Kidney (tissue), 22 donors: ENCODE measurements at places on chromosomes 7 and 10. TPM values are rescaled to one million over a fixed set of nuclear protein-coding genes. Genes with fewer than 3 reads are reported as not detected.
A peak's percentile ranks its signal among the peaks of the same experiment; 100 is the strongest.

TUBB8 gene
- polyA plus RNA-seq, result not detected

MEIG1 gene
- 1.4 TPM for polyA plus RNA-seq

KCNIP2 gene
- 0.67 TPM for polyA plus RNA-seq

GPER1 gene
- polyA plus RNA-seq, result 4.8 TPM

ACTR3C gene
- polyA plus RNA-seq, result 15.8 TPM

CALML5 gene
- not detected for polyA plus RNA-seq

CAMK1D gene
- 1.1 TPM for polyA plus RNA-seq

RBP4 gene
- 24.3 TPM for polyA plus RNA-seq

PRKG1 gene
- 3.6 TPM for polyA plus RNA-seq

GRCh38 chr10:28807760-28808613, 130.7 kb downstream of the BAMBI start:
- H3K4me3 ChIP-seq, result peak overlapping the region; percentile 46
- peak overlapping the region; percentile 26 for H3K27ac ChIP-seq
- H3K27me3 ChIP-seq, result no peaks in the 10 kb centered on the region
- no peaks in the 10 kb centered on the region for H3K36me3 ChIP-seq
- no peak for DNase-seq

DNA sequence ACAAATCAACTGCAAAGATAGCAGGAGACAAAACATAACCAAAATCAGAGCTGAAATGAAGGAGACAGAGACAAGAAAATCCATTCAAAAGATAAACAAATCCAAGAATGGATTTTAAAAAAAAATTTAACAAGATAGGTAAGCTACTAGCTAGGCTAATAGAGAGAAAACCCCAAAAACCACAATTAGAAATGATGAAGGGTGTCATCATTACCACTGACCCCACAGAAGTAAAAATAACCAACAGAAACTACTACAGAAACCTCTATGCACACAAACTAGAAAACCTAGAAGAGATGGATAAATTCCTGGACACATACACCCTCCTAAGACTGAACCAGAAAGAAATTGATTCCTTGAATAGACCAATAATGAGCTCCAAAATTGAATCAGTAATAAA, 117.6 kb downstream of the DNAJC1 start:
- H3K27me3 ChIP-seq, result no peaks in the 10 kb centered on the region
- no peak for DNase-seq
- H3K4me3 ChIP-seq, result no peak overlapping the region
- no peaks in the 10 kb centered on the region for H3K36me3 ChIP-seq
- no peak overlapping the region for H3K27ac ChIP-seq

GRCh38 chr7:16502303-16502702, 24.3 kb upstream of the LRRC72 start:
- no peaks in the 10 kb centered on the region for H3K27me3 ChIP-seq
- no peaks in the 10 kb centered on the region for H3K36me3 ChIP-seq
- H3K4me3 ChIP-seq, result no peak overlapping the region
- no peak overlapping the region for H3K27ac ChIP-seq
- no peak for DNase-seq

DNA sequence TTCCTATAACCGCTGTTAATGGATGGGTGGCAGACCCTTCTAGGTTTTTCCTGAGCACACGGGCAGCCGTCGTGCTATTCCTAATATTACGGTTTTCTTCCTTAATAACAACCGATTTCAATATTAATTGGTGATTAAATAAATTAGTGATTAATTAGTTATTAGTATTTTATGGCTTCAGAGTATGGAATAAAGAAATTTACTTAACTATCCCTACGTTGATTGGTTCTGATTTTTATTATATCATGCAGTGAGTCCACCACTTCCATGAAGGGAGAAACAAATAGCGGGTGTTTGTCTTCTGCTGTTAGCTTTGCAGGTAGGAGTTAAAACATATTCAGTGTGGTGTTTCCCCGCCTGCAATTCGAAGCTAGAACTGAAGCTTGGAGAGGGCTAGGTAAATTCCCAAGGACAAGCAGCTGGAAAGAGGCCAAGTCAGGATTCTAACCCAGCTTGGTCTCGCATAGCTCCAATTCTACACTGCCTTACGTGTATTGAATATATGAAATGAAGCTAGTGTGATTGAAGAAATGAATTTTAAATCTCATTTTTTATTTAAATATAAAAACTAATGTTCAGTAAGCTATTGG, 928 bp upstream of the CSTF2T start:
- H3K36me3 ChIP-seq, result no peaks in the 10 kb centered on the region
- DNase-seq, result peak; percentile 86
- peaks cover 7% of the 10 kb centered on the region for H3K4me1 ChIP-seq
- no peaks in the 10 kb centered on the region for H3K27me3 ChIP-seq
- H3K27ac ChIP-seq, result peak overlapping the region; percentile 100

GRCh38 chr7:32115831-32116230, 45.6 kb upstream of the PDE1C start:
- no peak overlapping the region for H3K27ac ChIP-seq
- no peaks in the 10 kb centered on the region for H3K4me1 ChIP-seq
- H3K36me3 ChIP-seq, result no peaks in the 10 kb centered on the region
- H3K4me3 ChIP-seq, result no peak overlapping the region
- no peaks in the 10 kb centered on the region for H3K27me3 ChIP-seq

- H3K27me3 ChIP-seq, result no peaks in the 10 kb centered on the region
- peak overlapping the region; percentile 92 for H3K4me3 ChIP-seq
- no peaks in the 10 kb centered on the region for H3K36me3 ChIP-seq
- peak; percentile 65 for DNase-seq
- no peaks in the 10 kb centered on the region for H3K4me1 ChIP-seq
These were observed 628 bp downstream of the MRPS33 start for GRCh38 chr7:141014125-141014523.

GRCh38 chr7:30815388-30815854, 44.2 kb downstream of the MINDY4 start:
- peaks cover 11% of the 10 kb centered on the region for H3K4me1 ChIP-seq
- H3K4me3 ChIP-seq, result no peak overlapping the region
- no peak for DNase-seq
- peak overlapping the region; percentile 2 for H3K27ac ChIP-seq
- H3K27me3 ChIP-seq, result no peaks in the 10 kb centered on the region

GRCh38 chr10:46068905-46069304, 22.8 kb upstream of the MSMB start:
- H3K27me3 ChIP-seq, result no peaks in the 10 kb centered on the region
- DNase-seq, result no peak
- no peaks in the 10 kb centered on the region for H3K36me3 ChIP-seq
- H3K4me3 ChIP-seq, result no peak overlapping the region
- H3K4me1 ChIP-seq, result no peaks in the 10 kb centered on the region

GRCh38 chr10:31623466-31623865, 304.4 kb downstream of the ZEB1 start:
- DNase-seq, result no peak
- no peak overlapping the region for H3K27ac ChIP-seq
- no peaks in the 10 kb centered on the region for H3K36me3 ChIP-seq
- no peaks in the 10 kb centered on the region for H3K27me3 ChIP-seq
- H3K4me1 ChIP-seq, result no peaks in the 10 kb centered on the region

DNA sequence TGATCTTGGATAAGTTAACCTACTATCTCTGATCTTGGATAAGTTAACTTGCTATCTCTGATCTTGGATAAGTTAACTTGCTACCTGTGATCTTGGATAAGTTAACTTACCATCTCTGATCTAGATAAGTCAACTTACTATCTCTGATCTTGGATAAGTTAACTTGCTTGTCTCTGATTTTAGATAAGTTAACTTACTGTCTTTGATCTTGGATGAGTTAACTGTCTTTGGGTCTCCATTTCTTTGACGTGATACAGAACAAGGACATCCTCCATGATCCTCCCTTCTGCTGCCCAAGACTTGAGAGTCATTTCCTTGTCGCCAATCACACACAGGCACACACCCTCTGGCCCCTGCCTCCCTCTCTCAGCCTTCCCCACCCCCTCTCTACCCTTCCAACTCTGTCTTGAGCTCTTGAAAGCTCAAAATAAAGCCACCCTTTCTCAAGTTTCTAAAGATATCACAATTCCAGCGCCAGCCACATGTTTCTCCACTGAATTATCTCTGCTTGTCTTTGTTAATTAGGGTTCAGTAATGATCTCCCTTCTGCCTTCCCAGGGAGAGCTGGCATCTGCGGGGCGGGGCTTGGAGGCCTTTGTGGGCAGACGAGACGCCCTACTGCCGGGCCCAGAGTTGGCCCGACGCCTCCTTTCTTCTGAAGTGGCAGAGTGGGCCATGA, 85.1 kb upstream of the GTF2I start:
- no peaks in the 10 kb centered on the region for H3K4me1 ChIP-seq
- no peak for DNase-seq
- no peaks in the 10 kb centered on the region for H3K27me3 ChIP-seq
- H3K4me3 ChIP-seq, result no peak overlapping the region
- H3K27ac ChIP-seq, result no peak overlapping the region

DNA sequence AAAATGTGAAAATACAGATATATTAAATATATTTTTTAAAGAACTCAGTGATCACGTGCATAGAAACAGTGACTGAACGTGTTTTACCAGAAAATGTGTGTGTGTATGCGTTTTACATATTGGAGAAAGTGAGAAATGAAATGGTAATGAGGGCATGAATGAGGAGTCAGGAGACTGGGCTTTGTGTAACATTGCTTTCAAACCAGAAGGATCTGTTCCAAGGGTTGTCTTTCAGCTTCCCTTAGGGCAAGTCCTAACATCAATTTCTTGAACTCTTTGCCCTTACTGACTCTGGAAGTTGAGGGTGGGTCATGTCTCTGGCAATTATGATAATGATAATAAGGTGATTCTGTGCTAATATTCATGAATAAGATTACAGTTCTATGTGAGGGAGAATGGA, 557.3 kb downstream of the PHTF2 start:
- H3K27me3 ChIP-seq, result no peaks in the 10 kb centered on the region
- H3K27ac ChIP-seq, result no peak overlapping the region
- H3K36me3 ChIP-seq, result no peaks in the 10 kb centered on the region

- no peaks in the 10 kb centered on the region for H3K4me1 ChIP-seq
- H3K27me3 ChIP-seq, result no peaks in the 10 kb centered on the region
- DNase-seq, result no peak
- H3K27ac ChIP-seq, result no peak overlapping the region
- no peak overlapping the region for H3K4me3 ChIP-seq
These were observed 8.8 kb upstream of the SLC13A4 start for GRCh38 chr7:135736586-135737305.
